Foreskin keratinocyte (primary cell): ENCODE measurements at places on chromosomes 12 and 14. TPM values are rescaled to one million over a fixed set of nuclear protein-coding genes. Genes with fewer than 3 reads are reported as not detected.
A peak's percentile ranks its signal among the peaks of the same experiment; 100 is the strongest.

HOXC13 gene
- total RNA-seq = 4.9 and 5.0 TPM in 2 replicates

LARP4 gene
- total RNA-seq = 38.3 and 42.8 TPM in 2 replicates

NEUROD4 gene
- total RNA-seq = not detected in 2 replicates

HOXC11 gene
- 4.9 and 6.3 TPM in 2 replicates for total RNA-seq

- DNase-seq = no peak
Observed at GRCh38 chr12:130970908-130971233, 17.2 kb downstream of the ADGRD1 start.

GRCh38 chr12:94469522-94469921 lies 9.9 kb upstream of the CEP83 start:
- DNase-seq = no peak

DNA sequence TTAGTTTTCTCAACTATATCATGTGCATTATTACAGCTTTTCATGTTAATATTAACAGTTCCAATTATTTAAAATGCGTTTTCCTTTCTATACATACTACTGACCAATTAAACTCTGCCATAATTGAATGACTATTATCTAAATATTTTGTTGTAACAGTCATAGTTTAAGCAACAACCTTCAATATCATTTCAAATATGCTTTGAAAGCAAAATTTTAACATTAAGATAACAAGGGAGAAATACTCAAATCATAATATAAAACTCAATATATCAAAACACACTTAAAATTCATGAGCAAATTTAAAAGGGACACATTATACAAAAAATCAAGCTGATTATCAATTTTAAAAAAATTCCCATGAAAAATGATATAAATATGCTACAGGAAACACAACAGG lies 40.5 kb downstream of the COCH start:
- DNase-seq = no peak

DNA sequence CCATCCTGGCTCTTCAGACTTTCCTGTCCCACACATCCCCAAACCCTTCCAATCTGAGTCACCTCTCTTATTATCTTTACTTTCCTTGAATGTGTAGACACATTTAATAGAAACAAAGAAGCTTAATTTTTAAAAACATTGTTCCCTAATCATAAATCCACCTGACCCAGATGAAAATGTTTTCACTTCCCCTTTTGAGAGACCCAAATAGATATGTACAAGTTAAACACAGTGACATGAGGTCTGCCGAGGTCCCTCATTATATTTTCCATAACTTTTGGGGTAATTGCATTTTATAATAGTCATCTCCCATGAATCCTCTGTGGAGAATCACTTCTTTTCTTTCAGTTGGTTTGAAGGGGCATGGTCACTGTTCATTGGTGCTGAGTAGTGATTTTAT lies 191.1 kb downstream of the GRIN2B start:
- no peak for DNase-seq

GRCh38 chr12:23775208-23775607 lies 174.3 kb downstream of the SOX5 start:
- peak; percentile 1 for DNase-seq

DNA sequence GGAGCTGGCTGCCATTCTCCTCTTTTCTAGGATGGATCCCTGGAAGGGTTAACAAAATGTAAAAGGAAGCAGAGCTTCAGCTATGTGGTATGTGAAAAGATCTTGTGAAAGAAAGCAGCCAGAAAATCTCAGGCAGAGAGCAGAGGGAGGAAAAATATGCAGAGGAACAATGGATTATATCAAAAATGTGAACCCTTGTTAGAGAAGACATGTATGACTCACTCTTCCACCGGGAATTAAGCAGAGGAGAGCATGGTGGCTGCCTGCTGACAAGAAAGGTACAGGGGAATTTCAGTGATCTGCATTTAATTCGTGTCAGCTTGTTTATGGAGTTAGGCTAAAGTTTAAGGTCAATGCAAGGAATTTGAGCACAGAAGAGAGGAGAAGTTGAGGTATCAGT lies 46.3 kb downstream of the KCNA1 start:
- no peak for DNase-seq

GRCh38 chr12:43501703-43502102 lies 50.3 kb downstream of the ADAMTS20 start:
- DNase-seq = peak; percentile 16

DNA sequence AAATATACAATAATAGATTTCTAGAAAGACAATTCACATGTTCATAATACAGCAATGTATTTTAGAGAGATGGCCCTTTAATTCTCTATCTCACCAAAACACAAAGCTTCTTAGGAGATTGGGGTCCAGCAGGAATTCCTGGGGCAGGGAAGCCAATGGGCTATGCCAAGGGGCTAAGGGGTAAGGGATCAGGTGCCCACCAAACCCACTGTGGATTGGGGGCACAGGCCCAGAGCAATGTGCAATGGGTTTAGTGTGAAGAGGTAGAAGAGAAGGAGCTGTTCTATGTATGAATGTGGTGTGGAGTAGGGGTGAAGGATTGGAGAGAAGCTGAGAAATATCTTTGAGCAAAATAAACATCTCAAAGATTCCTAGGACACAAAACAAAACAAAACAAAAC lies 2.6 kb downstream of the HOXC13 start:
- no peak for DNase-seq

DNA sequence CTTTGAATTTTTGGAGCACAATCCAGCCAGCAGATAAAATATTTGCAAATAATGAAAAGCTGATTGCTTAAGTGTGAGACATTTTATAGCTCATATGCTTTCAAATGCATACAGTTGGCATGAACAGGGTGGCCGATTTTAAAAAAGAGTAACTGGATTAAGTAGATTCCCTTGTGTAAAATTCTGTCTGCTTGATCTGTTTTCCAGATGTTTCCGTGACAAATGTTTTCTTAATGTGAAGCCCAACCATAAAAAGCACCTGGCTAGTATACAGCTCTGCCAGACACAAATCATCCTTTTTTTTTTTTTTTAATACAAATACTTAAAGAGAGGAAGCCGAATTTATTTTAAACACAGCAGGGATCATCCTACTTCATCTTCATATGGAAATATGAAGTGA lies 440.7 kb downstream of the CCER1 start:
- no peak for DNase-seq

GRCh38 chr12:63521706-63522105 lies 146.6 kb downstream of the DPY19L2 start:
- no peak for DNase-seq
